ENCODE measurements at places on chromosomes 13 and 19.

DNA sequence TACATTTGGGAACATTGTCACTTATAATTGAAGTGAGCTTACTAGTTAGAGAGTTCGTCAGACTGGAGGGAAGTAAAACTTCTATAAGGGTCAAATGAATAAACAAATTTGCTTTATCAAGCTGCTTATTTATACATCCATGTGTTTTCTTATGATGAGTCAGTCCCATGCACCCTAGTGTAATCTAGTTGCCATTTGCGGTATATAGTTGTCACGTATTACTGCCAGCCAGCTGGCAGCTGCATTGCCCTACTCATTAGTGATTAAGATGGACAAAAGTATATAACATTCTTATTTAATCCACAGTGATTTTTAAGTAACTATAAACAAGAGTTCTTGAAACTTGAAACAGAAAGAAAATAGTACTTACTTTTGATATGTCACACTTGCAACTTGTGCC is 182.4 kb downstream of the GPC6 start:
- DNase-seq, result no peak

DNA sequence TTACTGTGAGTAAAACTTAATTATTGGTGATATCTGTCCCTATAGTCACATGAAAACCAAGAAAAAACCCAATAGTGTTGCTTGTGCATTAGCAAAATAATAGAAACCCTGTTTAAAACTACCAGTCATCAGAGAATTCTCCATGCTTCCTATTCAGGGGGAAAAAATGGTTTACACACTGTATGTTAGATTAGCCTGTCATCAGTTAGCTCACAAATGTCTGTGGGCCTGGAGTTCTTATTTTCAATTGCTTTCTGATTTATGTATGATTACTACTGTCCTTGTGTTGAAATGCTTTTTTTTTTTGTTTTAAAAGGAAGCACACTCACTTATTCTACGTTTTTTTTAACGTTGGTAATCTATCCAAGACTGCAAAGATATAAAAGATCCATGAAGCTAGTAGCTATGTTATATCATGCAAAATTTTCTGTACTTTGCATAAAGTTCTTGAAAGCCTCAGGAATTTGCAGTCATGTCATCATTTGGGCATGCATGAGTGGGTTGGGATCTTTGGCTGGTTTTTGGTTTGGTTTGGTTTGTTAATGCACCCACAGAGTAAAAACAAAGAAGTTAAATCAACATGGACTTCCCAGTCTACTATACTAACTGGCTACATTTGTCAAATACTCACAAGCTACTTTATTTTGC is 25.9 kb downstream of the RXFP2 start:
- DNase-seq, result no peak

DNA sequence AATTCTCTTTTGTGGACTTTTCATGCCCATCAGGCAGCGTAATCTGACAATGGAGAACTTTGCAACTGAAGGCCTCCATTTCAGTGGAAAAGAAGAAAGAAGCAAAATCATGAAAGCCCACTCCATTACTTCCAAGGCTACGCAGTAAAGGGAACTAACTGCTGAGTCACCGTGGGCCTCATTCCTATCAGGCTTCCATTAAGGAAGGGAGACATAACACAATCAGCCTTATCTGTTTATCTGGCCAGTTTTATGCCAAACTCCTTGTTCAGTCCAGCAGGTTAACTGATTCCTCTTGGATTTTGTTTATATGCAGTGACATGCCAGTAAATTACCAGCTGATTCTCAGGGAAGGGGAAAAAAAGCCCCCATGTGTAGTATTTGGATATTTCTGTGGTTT is 56.8 kb upstream of the KATNAL1 start:
- DNase-seq, result no peak

- peak; percentile 65 for DNase-seq
Observed at GRCh38 chr19:33125929-33126388, 6.0 kb upstream of the WDR88 start.

GRCh38 chr19:927780-928401 is 2.1 kb downstream of the ARID3A start:
- DNase-seq, result no peak

GRCh38 chr19:19460761-19461265 is 54.5 kb downstream of the TSSK6 start:
- DNase-seq, result no peak

GRCh38 chr19:3606690-3607289 is at the start of gene TBXA2R:
Gene TBXA2R (minus strand): TSS chr19:3606875. CDS start chr19:3600634, 6,241 bp downstream.
- no peak for DNase-seq

- DNase-seq, result no peak
Observed at GRCh38 chr13:46295491-46296114, 83.9 kb downstream of the LRRC63 start.

DNA sequence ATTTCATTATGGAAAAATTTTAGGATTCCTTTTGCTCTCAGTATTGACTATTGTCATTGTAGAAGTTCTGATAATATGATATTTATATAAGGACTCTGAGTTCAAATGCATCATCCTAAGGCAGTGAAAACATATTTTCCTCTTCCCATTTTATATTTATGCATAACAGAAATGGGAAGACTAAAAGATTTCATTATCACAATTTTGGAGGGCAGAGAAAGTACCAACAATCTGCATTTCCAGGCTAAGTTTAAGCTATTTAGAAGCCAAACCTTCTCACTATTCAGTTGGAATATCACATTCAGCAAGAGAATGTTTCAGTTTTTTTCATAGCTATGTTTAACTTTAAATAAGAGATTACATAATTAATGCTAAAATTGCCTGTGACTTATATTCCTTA is 558.5 kb upstream of the GPC6 start:
- no peak for DNase-seq

- DNase-seq, result no peak
Observed at GRCh38 chr19:13463296-13463695, 43.0 kb downstream of the CACNA1A start.

DNA sequence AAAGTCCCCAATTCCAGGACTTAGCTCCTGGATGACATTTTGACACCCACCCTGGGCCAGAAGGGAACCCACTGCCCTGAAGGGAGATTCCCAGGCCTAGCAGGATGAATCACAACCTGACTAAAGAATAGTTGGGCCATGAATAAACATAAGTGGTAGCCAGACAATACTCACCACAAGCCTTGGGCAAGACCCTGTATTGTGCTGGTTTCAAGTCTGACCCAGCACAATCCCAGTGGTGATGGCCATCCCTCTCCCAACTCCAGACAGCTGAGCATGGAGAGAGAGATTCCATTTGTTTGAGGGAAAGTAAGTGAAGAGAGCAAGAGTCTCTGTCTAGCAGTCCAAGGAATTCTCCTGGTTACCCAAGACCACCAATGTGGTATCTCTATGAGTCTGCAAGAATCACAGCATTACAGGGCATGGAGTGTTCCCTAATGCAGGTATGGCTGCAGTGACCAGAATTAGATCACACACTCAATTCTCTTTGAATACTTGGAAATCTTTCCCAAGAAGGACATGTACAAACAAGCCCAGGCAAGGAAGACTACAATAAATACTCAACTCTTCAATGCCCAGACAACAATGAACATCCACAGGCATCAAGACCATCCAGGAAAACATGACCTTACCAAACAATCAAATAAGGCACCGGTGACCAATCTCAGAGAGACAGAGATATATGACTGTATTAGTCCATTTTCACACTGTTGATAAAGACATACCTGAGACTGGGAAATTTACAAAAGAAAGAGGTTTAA is 158.0 kb downstream of the VWA8 start:
- no peak for DNase-seq

DNA sequence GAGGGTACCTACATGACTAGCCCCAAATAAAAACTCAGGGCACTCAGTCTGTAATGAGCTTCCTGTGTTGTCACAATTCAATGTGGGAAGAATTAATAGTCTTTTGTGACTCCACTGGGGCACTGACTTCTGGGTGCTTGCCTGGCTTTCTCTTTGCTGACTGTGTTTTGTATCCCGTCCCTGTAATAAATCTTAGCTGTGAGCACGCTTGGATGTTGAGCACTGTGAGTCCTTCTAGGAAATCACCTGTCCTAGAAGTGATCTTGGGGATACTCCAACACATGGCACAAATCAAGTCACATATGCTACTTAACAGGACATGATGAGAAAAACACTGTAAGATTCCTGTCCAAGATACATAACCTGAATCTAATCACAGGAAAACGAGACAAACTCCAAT is 83.0 kb downstream of the USP12 start:
- no peak for DNase-seq

- no peak for DNase-seq
Observed at GRCh38 chr13:93927431-93927830, 552.1 kb downstream of the DCT start.

- DNase-seq, result no peak
Observed at GRCh38 chr13:33958964-33959363, 141.0 kb downstream of the RFC3 start.

- no peak for DNase-seq
Observed at GRCh38 chr19:12194827-12195731, 32.2 kb downstream of the ZNF136 start.

DNA sequence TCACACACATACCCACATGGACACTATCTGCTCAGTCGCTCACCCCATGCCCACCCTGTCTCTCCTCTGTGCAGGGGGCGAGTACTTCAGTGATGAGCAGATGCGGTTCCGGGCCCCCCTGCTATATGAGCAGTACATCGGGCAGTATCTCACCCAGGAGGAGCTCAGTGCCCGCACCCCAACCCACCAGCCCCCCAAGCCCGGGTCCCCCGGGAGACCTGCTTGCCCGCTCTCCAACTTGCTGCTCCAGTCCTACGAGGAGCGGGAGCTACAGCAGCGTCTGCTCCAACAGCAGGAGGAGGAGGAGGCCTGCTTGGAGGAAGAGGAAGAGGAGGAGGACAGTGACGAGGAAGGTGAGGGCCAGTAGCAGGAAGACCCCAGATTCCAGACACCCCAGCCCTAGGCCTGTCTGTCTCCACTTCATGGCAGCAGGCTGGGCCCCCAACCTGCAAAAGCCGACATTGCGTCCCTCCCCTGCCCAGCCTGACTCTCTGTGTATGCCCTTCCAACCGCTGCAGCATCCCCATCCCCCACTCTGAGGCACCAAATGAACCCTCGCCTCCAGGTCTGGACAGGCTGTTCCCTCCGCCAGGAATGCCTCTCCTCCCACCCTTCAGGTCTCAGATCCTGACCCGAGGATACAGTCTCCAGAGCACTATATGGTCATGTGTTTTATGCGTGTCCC is 9.7 kb downstream of the CCDC97 start:
- no peak for DNase-seq
